ENCODE measurements at places on chromosomes 3 and 15.
A peak's percentile ranks its signal among the peaks of the same experiment; 100 is the strongest.

DNA sequence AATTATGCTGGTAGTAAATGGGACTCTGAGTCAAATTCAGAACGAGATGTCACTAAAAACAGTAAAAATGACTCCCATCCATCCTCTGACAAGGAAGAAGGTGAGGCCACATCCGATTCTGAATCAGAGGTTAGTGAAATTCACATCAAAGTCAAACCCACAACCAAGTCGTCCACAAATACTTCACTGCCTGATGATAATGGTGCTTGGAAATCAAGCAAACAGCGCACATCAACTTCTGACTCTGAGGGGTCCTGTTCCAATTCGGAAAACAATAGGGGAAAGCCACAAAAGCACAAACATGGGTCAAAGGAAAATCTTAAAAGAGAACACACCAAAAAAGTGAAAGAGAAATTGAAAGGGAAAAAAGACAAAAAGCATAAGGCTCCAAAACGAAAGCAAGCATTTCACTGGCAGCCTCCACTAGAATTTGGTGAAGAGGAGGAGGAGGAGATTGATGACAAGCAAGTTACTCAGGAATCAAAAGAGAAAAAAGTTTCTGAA, 15.1 kb upstream of the ZBTB47 start:
- DNase-seq: no peak

- DNase-seq: no peak
Measured at GRCh38 chr3:68987322-68987721, 26.2 kb downstream of the EOGT start.

- peak; percentile 7 for DNase-seq
Measured at GRCh38 chr3:142180761-142181362, 31.5 kb upstream of the TFDP2 start.

DNA sequence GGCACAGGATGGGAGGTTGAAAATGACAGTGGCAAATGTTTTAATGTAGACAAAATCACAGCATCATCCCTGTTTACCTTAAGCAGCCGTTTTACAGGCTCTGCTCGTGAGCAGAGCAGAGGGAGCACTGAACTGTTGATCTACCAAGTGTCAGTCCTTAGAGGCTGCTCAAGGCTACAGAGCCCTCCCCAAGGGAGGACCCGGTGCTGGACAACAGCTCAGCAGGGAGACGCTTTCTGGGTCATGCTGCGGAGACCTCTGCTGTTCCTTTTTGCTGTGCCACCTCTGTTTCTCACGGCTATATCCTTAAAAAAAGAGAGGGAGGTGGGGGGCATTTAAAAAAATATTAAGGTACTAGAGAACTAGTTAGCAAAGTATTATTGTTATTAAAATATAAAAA, 400.2 kb downstream of the GABRB3 start:
- no peak for DNase-seq

DNA sequence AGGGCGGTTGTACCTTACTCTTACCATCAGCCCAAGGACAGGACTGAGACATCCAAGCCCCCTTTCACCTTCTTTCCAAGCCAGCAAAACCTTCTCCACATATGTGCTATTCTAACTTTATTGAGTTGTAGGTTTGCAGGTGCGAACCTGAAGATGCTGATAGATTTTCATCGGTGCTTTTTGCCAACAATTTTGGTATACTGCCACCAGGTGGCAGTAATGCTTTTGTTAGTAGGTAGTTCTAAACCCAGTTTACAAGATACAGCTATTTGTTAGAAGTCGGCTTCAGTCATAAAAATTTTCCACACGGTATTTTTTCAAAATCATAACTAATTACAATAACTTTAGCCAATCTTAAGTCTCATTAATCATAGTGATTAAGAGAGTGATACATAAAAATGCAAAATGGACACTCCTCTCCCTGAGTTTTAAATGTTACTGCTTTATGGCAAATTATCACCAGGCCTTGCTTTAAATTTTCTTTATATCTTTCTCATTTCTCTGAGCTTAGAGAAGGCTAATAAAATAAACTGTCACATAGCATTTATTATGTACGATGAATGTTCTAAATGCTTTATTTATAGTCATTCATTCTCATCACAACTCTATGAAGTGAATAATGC, 636 bp downstream of the TBC1D21 start:
- peak; percentile 49 for DNase-seq

DNA sequence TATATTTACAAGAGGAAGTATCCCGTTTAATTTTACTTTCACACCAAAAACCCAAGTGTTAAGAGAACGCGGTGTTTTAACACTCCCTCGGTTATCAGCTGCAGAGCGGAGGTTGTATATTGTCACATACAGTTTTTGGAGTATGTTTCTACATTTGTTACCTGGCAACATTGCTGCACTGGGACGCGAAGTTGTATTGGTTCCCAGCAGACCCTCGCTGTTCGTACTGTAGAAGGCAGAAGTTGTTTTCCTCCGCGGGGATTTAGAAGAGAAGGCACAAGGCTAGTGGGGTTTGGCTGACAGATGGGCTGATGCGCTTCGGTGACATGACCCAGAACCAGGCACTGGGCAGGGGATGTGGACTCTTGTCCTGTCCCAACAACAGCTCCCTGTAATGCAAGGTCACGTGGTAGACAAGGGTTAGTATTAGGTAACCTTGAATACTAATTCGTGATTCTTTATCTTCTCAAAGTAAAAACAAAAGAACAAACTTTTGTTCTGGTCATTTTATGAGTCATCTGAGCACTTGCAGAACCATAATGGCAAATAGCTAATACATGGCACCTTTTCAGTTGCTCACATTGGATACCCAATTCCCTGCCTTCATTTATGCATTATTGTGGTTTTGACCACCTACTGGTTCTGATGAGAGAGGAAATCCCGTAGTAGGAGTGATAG, 230.4 kb upstream of the BHLHE40 start:
- no peak for DNase-seq

DNA sequence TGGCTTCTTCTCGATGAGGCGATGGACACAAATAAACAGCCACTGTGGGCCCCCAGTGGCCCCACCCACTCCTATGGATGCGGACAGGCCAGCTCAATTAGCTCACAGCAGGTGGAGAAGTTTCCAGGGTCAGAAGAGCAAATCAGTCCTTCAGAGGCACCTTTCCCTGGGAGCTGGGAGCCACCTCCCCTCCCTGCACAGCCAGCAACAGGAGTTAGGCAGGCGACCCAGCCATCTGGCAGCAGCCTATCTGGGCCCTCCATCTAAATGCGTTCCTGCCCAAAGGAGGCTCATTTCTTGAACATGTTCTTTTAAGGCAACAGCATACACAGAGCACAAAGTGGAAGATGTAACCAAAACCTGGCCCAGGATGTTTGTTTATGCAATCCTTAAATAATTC, 211.9 kb upstream of the ARRDC4 start:
- no peak for DNase-seq

- DNase-seq: no peak
Measured at GRCh38 chr3:56902468-56903160, 100.9 kb upstream of the ARHGEF3 start.

GRCh38 chr3:114743746-114744485, 403.2 kb downstream of the ZBTB20 start:
- DNase-seq: no peak

DNA sequence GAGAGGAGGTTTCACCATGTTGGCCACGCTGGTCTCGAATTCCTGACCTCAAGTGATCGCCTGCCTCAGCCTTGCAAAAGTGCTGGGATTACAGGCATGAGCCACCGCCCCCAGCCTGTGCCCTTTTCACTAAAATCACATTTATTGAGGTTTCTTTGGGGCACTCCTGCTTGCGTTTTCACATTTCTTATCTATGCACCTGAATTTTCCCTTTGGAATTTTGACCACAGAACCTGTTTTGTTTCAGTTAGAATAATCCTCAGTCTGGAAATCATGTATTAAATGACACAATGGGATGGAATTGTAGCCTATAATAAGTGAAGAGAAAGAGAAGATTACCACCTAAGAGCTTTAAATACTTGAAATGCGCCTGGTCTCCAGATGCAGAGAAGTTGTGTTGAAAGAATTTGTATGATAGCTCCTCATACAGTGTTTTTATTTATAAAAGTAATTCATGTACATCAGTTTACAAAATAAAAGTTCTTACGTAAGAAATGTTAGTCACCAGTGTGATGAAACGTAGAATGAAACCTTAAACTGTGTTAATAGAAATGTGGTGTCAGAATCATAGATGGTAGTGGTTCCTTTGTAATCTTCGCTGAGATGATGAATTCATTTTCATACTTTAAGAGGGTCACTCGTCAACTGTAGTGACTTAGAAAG, 107.0 kb downstream of the TCF12 start:
- DNase-seq: no peak

DNA sequence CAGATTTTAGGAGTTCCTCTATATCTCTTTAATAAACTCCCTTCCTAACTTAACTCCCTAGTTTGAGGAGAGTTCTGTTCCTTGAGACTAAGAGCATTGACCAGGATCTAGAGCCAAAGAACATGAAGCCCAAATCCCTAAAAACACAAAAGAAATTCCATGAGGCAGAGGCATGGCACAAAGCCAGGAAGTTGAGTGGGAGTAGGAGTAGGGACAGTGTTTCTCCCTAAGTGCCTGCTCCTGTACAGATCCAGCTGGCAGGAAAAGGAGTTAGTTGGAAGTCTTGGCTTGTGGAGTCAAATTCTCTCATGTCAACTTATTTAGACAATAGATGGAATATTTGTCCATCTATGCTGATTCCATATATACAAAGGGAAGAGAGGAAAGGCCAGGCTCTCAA, 11.4 kb downstream of the ACTC1 start:
- DNase-seq: no peak

- peak; percentile 24 for DNase-seq
Measured at GRCh38 chr15:49751191-49751590, 130.3 kb downstream of the DTWD1 start.

GRCh38 chr3:49924683-49925082, 4.9 kb downstream of the MON1A start:
- no peak for DNase-seq

DNA sequence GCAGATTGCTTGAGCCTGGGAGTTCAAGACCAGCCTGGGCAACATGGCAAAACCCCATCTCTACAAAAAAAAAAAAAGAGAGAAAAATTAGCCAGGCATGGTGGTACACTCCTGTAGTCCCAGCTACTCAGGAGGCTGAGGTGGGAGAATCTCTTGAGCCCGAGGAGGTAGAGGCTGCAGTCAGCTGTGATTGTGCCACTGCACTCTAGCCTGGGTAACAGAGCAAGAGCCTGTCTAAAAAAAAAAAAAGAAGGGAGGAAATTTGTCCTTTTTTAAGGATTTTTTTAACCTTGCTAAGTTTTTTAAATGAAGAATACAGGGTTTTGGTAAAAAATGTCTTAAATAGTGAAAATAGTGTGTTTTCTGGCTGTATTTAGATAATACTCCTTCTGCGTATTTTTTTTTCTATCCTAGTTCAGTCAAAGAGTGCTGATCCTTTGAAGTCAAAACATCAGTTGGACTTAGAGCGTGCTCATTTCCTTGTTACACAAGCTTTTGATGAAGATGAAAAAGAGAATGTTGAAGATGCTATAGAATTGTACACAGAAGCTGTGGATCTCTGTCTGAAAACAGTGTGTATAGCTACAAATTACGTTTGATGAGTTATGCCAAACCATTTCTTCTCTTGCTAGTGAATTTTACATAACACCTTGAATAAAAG, 11.1 kb downstream of the CAPN7 start:
- DNase-seq: no peak

DNA sequence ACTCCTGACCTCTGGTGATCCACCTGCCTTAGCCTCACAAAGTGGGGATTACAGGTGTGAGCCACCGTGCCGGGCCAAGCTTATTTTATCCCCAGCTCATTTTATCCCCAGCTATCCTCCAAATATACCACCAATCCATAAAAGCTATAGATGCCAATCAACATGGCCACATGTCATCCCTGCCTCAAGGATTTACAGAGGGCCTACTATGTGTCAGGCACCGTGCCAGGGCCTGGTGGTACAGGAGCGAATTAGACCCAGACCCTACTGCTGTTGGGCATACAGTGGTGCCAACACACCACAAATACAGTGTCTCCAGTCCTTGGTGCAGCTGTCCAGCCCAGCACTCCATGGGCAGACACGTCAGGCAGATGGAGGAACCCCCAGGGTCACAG, 73.4 kb downstream of the SCN5A start:
- DNase-seq: no peak

DNA sequence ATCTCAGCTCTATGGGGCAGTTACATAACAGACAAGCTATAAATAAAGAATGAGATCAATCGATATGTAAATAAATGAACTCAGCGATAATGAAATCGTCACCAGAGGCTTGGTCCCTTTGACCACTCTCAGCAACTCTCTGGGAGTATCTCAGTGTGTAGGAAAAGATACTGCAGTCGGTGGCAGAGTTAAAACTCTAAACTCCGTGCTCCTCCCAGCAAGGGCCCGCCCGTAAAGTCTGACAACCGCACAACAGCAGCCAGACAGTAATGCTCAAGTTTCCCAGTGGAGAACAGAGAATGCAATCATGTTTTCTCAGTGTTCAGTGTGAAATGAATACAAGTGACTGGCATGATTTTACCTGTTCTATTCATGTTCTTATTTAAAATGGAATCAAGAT, 28.3 kb upstream of the IGF1R start:
- peak; percentile 19 for DNase-seq

- no peak for DNase-seq
Measured at GRCh38 chr3:105559856-105560255, 193.1 kb downstream of the ALCAM start.

DNA sequence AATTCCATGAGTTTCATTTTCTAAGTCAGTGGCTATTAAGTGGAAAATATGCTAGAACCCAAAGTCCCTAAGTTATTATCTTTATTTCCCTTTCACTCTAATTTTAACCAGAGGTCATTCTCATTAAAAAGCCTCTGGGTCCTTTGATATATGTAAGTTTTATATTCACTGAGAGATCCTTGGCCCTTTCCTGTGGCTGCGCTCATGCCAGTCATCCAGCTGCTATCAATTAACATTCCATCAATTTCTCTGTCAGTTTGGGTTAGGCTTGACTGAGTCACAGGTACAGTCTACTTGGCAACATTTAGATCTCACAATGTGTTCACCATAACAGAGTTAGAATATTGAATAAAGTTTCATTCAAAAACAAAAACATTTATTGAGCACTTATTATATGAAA, 58.0 kb upstream of the FBN1 start:
- DNase-seq: no peak

DNA sequence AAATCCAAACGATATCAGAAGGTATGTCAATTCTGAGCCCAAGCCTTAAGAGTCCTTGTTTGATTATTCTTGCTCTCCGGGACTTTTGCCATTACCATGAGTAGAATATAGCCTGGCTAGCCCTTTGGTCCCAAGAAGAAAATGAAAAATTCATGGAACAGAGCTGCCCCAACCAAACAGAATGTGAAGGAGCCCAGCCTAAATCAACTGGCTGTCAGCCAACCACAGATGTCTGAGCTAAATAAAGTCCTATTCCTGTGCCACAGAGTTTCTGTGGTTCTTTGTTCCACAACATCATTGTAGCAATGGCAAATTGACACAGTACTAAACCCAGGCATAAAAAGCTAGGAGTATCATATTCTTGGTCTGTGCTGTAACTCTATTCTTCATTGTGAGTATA, 185.2 kb downstream of the CPNE4 start:
- no peak for DNase-seq

- DNase-seq: no peak
Measured at GRCh38 chr3:10771486-10772270, 44.4 kb upstream of the SLC6A11 start.
